Uterine smooth muscle cell (primary cell): ENCODE measurements at places on chromosomes 6 and 20. TPM values are rescaled to one million over a fixed set of nuclear protein-coding genes. Genes with fewer than 3 reads are reported as not detected.

PRELID3B gene
- 99.4 and 108 TPM in 2 replicates for total RNA-seq

FIG4 gene
- total RNA-seq, result 22.2 and 39.5 TPM in 2 replicates

WFDC12 gene
- not detected in 2 replicates for total RNA-seq

FLRT3 gene
- 3.8 and 5.6 TPM in 2 replicates for total RNA-seq

SLC26A8 gene
- total RNA-seq, result not detected in 2 replicates

MYB gene
- total RNA-seq, result 0.12 and 1.1 TPM in 2 replicates

ZBP1 gene
- not detected in 2 replicates for total RNA-seq

ARMC2 gene
- 1.00 and 1.7 TPM in 2 replicates for total RNA-seq

PRDM13 gene
- under 0.01 TPM in 1 of 2 replicates, not detected in the other for total RNA-seq

TP53INP2 gene
- total RNA-seq, result 1.3 and 1.4 TPM in 2 replicates

SYCP2 gene
- total RNA-seq, result 0.37 and 0.89 TPM in 2 replicates

TRIM31 gene
- total RNA-seq, result not detected in 2 replicates

POPDC3 gene
- 20.6 and 23.6 TPM in 2 replicates for total RNA-seq

ULBP1 gene
- 0.12 and 0.22 TPM in 2 replicates for total RNA-seq

TAGAP gene
- total RNA-seq, result 0.12 TPM in 1 of 2 replicates, not detected in the other

BCAS1 gene
- total RNA-seq, result under 0.01 and 0.11 TPM in 2 replicates

HCK gene
- not detected in 2 replicates for total RNA-seq

SLC16A10 gene
- 0.12 and 0.33 TPM in 2 replicates for total RNA-seq

NHSL1 gene
- 1.8 and 3.7 TPM in 2 replicates for total RNA-seq

GATA5 gene
- total RNA-seq, result 0.33 and 0.50 TPM in 2 replicates

C6orf163 gene
- total RNA-seq, result 1.00 and 2.1 TPM in 2 replicates
